NCI-H446 treated with DMSO at 0.1 percent for 48 hours (cell line): ENCODE measurements at places on chromosomes 16 and 17.

- DNase-seq = no peak
Measured at GRCh38 chr17:56995766-56996165, 17.8 kb downstream of the SCPEP1 start.

DNA sequence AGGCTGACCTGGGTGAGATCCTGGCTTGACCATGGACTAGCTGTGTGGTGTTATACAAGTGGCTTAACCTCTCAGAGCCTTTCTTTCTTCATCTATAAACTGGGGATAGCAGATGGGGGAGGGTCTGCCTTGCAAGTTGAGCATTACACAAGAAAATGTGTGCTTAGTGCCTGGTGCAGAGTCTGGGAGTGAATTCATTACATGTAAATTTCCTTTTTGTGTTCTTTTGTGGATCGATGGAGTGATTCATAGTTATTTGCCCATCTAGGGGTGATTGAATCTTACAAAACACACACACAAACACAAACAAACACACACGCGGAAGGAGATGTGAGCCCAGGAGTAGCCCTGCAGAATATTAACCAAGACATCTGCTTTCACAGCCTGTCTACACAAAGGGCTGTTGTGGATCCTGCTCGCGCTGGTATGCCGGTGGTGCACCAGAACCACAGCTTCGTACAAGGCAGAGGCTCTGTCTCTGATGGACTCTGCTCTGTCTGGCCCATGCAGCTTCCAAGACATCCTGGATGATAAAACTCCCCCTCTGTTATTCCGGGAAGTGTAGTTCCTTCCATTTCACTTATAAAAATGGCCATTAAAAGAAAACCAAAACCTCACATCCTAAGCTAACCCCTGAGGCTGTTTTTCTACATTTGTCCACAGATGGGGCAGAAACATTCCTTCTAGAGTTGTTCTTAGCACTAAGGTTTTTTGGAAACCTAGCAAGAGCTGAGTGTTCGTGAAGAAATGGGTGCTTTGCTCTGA, 86.1 kb downstream of the UTP18 start:
- no peak for DNase-seq

- DNase-seq = no peak
Measured at GRCh38 chr16:12754824-12755543, 48.7 kb downstream of the CPPED1 start.

DNA sequence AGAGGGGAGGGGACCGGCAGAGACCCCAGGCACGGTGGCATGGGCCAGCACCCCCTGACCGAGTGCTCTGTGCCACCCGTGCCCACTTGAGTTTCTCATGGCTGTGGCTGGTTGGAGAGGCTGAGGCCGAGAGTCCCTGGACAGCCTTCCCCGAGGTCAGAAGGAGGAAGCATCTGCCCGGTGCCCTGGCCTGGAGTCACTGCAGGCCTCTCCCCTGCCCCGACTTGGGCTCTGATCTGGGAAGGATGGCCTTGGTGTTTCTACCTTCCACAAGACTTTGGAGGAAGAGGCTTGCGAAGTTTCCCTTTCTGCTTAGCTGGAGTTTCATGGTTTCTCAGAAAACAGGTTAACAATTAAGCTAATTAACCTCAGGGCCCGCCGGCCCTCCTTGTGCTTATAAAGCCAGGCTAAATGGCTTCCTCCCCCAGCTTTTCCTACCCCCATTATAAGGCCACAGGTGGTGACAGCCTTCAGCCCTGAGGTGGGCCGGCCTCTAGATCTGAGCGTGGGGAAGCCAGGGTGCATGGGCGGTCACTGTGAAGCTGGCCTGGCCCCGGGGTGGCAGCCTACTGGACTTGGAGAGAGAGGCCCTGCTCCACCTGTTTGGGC, 17.3 kb downstream of the LLGL2 start:
- DNase-seq = no peak

GRCh38 chr17:61196302-61196704, 203.3 kb upstream of the TBX2 start:
- DNase-seq = no peak

DNA sequence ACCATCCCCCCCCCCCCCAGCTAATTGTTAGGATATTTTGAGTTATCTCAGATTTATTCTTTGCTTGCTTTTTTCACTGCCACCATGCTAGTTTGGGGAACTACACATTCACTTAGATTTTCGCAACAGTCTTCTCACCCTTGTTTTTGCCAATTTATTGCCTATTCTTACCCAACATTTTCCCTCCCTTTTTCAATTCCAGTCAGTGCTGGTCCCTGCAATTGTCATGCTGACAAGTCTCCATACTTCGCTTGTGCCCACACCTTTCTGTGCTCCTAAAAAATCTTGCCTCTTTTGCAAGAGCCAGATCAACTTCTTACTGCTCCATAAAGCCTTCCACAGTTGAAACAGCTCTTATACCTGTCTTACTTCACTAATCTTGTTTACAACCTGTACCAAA, 16.3 kb downstream of the TNRC6A start:
- DNase-seq = no peak
